ENCODE measurements at places on chromosomes 7 and 10. TPM values are rescaled to one million over a fixed set of nuclear protein-coding genes. Genes with fewer than 3 reads are reported as not detected.

DNA sequence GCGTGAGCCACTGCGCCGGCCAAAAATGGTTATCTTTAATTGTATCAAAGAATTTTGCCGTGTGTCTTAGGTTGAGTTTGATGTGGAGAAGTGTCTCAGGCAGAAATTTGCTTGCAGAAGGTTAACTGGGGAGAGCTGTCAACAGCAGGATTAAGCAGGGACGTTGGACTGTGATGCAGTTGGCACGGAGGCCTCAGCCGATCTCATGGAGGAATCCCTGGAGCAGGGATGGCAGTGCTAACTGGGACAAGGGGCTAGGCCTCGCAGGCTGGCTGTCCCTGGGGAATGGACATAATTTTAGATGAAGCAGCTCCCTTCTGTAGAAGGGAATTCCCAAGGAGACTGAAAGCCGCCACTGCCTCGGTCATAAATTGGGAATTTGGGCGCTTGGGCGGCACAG, 12.3 kb upstream of the KIF5B start:
- DNase-seq: no peak

- no peak for DNase-seq
Observed at GRCh38 chr10:89351412-89351779, 23.6 kb downstream of the IFIT3 start.

GRCh38 chr7:66187905-66188304, 17.2 kb upstream of the TPST1 start:
- no peak for DNase-seq

Gene ENO4
- total RNA-seq: not detected

GRCh38 chr7:33970536-33970935, 65.2 kb downstream of the BMPER start:
- no peak for DNase-seq

DNA sequence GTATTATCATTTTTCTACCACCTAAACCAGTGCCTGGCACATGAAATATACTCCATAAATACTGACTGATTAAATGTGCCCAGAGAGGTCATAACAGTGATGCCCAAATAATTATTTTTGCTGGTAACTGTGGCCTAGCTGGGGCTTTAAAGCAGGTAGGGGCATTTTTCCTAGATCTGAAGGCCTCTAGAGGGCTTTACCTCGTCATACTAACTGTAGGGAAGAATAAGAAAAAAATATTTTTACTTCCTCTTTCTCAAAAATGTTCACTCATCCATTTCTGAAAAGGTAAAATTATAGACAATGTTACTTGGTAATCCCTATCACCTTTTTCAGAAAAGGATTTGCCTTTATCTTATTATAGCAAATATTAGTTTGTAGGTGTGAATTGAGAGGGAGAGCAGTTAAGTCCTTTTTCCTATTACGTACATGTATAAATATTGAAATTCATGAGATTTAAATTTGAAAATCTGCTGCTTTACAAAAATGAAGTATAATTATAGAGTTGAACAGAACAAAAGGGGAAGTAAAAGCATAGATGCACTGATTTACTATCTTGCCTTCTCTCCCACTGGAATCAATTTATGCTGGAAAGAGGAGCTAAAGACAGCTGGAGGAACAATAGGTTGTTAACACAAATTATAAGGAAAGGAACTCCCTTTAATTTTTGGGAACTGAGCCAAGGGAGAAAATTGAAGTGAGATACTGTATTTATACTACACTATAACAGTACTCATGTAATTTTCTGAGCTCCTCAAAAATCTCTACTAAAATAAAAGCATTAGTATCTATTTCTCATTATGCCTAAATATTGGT, 71.5 kb upstream of the NOBOX start:
- no peak for DNase-seq

Gene OGDHL
- total RNA-seq: 1.0 TPM

Gene SCART1
- total RNA-seq: 0.26 TPM

Gene NPM3
- total RNA-seq: 71.4 TPM

DNA sequence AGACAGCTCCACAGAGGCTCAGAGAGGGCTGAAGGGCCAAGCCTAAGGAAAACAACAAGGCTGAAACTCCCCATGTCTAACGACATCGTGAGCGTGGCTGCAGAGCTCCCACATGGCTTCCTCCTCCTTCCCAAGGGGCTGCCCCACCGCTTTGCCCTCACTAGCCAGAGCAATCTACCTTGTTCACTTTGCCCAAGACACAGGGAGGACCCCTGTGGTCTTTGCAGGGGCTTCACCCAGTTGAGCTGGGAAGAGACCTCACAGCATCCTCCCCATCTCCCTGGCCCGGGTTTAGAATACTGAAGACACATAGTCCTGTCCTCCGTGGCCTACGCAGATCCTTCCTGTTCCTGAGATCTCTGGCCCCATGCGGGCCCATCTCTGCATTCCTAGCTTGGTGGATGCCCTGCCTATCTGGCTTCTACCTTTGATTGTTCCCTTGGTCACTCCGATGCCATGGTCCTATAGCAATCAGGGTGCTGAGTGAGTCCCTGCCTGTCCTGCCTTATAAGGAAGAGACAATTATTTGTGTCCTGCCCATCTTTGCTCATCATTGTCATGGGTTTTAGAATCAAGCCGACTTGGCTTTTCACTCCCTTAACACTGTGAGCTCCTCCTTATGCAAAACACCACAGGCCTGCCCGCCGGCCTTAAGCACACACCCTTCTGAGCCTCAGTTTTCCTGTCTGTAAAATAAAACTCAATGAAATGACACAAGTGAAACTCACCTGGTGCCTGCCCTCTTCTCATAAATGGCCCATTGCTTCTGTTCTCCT, 73.2 kb downstream of the PARP12 start:
- DNase-seq: no peak

- DNase-seq: no peak
Observed at GRCh38 chr7:43249823-43250145, 137.3 kb downstream of the HECW1 start.

Gene UCMA
- total RNA-seq: not detected

Gene ADCYAP1R1
- total RNA-seq: under 0.01 TPM

DNA sequence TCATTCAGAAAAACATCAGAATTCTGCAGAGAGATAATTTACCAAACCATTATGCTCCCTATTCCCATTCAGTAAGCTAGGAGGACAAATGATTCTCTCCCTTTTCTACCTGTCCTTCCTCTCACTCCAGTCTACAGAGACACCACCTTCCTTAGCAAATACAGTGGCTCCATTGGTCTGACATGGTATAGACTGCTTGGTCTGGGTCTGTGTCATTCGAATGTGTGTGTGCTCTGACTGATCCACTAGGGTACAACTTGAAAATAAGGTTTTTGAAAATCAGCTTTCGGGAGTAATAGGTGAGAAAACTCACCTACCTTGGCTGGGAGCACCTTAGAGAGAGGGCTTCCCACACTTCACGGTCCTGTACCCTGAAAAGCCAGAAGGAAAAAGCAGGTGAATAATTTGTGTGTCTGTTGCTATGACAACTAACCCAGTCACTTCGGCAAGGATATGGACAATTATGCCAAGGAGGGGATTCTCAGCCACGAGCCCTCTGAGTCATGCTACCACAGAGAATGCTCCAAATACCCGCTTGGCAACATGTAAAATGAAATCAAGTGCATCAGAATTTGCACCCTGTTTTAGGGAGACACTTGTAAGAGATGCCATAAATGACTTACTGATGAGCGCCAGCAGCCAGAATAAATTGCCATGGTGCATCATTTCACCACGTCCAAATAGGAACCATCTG, 114.5 kb upstream of the PRKCQ start:
- no peak for DNase-seq

Gene MTG1
- total RNA-seq: 37.1 TPM

DNA sequence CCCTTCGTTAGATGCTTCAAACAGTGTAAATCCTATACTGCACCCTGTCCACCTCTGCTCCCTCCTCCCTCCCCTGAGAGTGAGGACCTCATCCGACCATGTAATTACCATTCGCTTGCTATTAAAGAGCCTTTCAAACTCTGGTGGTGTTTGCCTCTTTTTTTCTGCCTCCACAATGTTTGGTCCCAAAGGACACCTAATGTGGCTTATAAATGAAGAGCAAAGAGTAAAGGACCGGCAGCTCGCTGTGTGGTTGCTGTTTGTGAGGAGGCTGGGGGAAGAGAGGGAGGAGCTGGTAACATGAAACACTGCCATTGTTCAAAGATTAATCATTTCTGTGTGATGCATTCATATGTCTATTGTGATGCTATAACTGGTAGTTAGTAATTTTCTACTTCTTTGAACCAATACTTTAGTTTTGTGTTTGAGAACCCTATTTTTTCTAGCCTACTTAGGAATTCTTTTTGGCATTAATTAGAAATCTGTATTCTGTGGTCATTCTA, 27.9 kb downstream of the MTURN start:
- peak; percentile 32 for DNase-seq

DNA sequence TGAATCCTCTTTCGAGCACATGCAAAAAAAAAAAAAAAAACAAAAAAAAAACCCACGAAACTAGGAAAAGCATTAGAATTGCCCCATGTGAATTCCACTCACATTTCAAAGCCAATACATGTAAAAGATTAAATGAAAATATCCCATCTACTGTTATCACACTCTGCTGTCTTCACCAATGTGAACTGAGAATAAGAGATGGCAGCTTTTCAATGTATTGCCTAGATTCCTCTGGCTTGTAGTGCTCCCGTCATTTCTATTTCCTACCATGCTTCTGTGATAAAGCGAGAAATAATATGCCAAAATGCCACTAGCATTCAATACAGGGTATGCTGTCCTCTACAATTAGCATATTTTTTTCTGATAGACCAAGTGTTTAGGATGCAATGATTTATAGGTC, 517.0 kb downstream of the NRG3 start:
- no peak for DNase-seq

Gene CRYGN
- not detected for total RNA-seq

Gene VSTM2A
- total RNA-seq: not detected

- DNase-seq: no peak
Observed at GRCh38 chr7:14817829-14818614, 84.5 kb downstream of the DGKB start.

Gene PRKG1
- total RNA-seq: 0.64 TPM

GRCh38 chr7:65731562-65732035, 141.3 kb upstream of the VKORC1L1 start:
- peak; percentile 55 for DNase-seq

DNA sequence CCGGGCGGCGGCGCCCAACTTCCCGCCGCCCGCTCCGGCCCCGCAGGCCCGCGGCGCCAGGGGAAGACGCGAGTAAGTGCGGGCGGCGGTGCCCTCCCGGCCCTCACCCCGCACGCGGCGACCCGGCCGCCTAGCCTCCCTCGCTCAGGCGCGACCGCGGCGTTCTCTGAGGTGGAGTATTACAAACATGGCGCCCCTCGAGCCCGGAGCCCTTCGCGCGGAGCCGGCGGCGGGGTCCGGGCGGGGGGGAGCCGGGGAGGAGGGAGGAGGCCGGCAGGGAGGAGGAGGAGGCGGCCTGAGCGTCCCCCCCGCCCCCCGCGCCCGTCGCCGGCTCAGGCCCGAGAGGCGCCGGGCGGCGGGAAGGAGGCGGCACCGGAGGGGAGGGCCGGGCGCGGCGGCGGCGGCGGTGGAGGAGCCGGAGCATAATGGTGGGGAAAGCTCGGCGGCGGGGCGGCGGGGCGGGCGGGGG, at the start of gene ZMYND11:
Gene ZMYND11, plus strand, starts transcription at position 324 of the 469 bp plus-strand sequence. CDS start 44,558 bp downstream, outside the sequence.
- no peak for DNase-seq

Gene EPO
- not detected for total RNA-seq

- DNase-seq: no peak
Observed at GRCh38 chr7:93551931-93552330, 22.6 kb downstream of the CALCR start.

All from dermis microvascular lymphatic vessel endothelial cell (primary cell).